ENCODE measurements at places on chromosomes 2 and 18.

- DNase-seq = no peak
Observed at GRCh38 chr2:27350106-27350693, 6.4 kb downstream of the GTF3C2 start.

DNA sequence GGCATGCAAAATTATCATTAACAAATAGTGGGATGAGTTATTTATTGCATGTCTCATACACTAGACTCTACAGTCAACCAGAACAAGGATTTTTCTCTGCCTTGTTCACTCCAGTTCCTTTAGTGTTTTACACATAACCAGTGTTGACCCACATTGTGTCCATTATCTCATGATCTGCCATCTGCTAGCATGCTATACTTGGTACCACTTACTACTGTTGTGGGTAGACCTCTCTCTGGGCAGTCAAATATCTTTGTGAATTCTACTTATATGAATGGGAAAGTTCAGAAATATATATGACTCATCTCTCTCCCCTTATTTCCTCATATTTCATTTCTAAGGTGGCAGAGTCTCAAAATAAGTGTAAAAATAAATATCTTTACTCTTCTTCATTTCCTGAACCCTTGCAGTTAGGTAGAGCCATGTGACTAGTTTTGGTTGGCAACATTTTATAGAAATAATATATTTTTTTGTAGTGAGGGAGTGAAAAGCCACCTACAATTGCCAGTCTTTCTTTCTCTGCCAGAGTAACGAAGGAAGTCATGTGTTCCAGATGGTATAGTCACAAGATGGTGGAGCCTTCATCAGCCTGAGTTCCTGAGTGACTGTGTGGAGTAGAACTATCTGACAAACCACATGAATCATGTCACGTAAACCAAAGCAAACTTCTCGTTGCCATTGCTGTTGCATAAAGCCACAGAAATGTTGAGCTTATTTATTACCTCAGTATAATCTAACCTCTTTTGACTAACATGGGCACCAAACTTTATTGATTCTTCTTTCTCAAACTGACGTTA lies 704.0 kb downstream of the RNF144A start:
- no peak for DNase-seq

- DNase-seq = no peak
Observed at GRCh38 chr2:135265960-135266490, 213.9 kb downstream of the RAB3GAP1 start.

GRCh38 chr2:226649871-226650660 lies 149.6 kb downstream of the IRS1 start:
- peak; percentile 98 for DNase-seq

GRCh38 chr2:178072383-178073301 lies at the start of gene PDE11A:
Gene PDE11A (minus strand): TSS chr2:178072777. CDS start chr2:178072437, 340 bp downstream.
- DNase-seq = peak; percentile 66

- no peak for DNase-seq
Observed at GRCh38 chr2:121696410-121696930, 40.2 kb downstream of the NIFK start.

DNA sequence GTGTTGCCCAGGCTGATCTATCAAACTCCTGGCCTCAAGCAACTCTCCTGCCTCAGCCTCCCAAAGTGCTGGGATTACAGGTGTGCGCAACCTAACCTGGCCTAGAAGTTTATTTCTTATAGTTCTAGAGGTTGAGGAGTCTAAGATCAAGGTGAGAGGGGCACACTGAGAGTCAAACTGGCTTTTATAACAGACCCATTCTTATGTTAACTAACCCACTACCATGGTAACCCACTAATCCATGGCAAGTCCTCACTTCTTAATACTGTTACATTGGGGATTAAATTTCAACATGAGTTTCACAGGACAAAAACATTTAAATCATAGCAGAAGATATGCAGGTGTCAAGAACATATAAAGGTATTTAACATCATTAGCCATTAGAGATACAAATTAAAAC lies 50.6 kb downstream of the MDH1 start:
- no peak for DNase-seq

DNA sequence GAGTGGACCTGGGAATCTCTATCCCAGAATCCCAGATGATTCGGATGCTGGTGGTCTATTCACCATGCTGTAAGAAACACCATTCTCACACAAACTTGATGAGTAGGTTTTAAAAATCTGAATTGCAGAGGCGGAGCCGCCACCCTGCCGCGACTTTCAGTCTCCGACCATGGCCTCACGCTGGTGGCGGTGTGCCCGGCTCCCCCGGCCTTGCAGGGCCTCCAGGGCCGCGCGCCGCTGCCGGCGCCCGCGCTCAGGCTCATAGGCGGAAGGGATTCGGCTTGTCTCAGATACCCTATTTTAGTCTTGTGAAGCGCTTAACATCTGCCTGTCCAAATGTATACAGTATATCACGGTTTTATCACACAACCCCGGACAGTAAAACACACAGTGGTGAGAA lies 2.6 kb upstream of the PPM1B start:
- DNase-seq = no peak

DNA sequence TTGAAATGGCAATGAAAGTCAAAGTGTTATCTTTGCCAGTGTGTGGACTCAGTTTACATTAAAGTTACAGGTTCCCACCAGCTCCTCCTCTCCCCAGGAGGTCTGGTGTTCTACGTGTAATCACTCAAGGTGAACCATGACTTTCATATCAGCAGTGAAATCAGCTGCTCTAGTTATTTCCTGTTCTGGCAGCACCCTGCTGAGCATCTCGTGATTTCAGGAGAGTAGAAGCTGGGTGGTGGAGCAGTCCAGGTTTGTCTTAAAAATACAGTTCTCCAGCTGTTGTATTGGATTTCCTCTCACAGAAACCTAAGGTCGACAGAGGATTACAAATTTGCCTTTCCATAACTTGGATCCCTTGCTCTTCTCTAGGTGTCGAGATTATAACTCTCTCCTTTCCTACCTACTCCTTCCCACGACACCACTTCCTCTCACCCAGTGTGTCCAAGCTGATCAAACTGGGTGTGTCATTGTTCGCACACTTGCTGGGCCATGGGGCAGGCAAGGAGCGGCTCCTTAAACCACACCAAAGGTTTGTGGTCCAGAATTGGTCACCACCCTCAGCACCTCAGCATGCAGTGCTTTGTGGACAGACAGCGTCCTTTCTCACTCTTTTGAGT lies 13.0 kb upstream of the ARHGAP25 start:
- DNase-seq = no peak

GRCh38 chr2:85590950-85591349 lies 4.6 kb upstream of the RNF181 start:
- no peak for DNase-seq

- no peak for DNase-seq
Observed at GRCh38 chr18:22034276-22034675, 135.1 kb upstream of the GATA6 start.

GRCh38 chr18:35511833-35512232 lies 14.1 kb upstream of the INO80C start:
- no peak for DNase-seq

GRCh38 chr2:113158884-113159553 lies 14.8 kb upstream of the PSD4 start:
- peak; percentile 45 for DNase-seq

GRCh38 chr2:165067643-165068486 lies 112.5 kb upstream of the SLC38A11 start:
- peak; percentile 23 for DNase-seq

DNA sequence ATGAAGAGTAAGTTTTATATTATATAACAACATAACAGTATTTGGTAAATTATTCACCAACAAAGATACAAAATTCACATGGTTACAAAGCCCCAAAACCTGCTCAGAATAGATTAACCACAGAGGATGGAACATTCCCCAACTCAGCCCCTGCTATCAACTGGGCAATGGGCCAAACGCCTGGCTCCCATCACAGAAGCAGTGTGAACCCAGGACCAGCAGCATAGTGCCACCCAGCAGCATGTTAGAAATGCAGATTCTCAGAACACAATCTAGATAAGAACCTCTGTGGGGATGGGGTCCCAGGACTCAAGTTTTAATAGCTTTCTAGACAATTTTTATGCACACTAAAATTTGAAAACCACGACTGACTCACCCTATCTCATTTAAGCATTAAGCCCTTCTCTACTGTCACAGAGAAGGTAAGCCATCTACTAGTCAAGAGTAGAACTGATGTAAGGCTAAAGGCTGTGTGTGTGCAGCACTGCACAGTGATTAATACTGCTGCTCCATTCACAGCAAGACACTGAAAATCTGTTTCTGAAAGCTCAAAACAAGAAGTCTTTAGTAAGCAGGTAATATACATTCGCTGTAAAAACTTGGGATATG lies 15.2 kb downstream of the AFG3L2 start:
- DNase-seq = peak; percentile 39

GRCh38 chr18:24016643-24017042 lies 2.1 kb downstream of the TTC39C start:
- DNase-seq = no peak

- DNase-seq = no peak
Observed at GRCh38 chr2:187165936-187166610, 282.0 kb downstream of the CALCRL start.

DNA sequence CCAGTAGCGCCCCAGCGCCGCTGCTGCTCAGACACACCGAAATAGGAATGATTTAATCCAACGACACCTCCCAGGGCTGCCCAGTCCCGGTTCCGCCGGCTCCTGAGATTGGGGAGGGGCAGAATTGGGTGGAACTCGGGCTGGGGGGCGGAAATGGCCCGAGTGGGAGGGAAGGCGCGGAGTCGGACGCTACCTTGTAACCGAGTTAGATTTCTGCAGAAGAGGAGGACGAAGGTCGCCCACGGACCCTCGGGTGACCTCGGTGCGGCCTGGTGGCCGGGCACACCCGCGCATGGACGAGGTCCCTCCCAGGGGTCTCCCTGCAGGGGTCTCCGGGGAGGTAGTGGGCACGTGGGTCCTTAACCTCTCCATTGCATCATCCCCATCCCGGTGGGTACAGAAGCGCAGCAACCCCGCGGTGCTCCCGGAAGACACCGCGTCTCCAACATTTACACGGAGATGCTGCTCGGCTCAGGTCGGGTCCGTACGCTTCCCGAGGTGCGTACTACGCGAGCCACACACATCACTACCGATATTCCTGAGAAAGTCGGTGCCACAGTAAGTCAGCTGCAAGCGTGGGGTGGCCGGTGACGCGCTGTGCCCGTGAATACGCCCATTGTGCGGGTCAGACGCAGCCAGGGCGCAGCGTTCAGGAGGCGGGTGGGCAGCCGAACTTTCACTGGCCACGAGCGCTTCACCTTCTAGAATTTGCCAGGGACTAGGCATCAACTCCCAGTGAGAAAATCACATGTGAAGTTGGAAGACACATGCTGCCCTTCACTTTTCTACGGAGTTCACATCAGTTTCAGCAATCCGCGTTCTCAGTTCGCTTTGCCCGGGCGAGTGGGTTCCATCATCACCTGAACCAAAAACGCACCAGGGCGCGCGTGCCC lies 3.0 kb downstream of the ZNF516 start:
- peak; percentile 27 for DNase-seq

- no peak for DNase-seq
Observed at GRCh38 chr2:54611830-54612545, 111.5 kb upstream of the EML6 start.

GRCh38 chr2:155519529-155520130 lies 812.9 kb downstream of the NR4A2 start:
- no peak for DNase-seq

DNA sequence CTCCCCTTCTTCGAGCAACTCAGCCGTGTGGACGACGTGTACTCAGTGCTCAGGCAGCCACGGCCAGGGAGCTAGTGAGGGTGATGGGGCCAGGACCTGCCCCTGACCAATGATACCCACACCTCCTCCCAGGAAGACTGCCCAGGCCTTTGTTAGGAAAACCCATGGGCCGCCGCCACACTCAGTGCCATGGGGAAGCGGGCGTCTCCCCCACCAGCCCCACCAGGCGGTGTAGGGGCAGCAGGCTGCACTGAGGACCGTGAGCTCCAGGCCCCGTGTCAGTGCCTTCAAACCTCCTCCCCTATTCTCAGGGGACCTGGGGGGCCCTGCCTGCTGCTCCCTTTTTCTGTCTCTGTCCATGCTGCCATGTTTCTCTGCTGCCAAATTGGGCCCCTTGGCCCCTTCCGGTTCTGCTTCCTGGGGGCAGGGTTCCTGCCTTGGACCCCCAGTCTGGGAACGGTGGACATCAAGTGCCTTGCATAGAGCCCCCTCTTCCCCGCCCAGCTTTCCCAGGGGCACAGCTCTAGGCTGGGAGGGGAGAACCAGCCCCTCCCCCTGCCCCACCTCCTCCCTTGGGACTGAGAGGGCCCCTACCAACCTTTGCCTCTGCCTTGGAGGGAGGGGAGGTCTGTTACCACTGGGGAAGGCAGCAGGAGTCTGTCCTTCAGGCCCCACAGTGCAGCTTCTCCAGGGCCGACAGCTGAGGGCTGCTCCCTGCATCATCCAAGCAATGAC lies 4.8 kb downstream of the CTDSP1 start:
- DNase-seq = no peak

DNA sequence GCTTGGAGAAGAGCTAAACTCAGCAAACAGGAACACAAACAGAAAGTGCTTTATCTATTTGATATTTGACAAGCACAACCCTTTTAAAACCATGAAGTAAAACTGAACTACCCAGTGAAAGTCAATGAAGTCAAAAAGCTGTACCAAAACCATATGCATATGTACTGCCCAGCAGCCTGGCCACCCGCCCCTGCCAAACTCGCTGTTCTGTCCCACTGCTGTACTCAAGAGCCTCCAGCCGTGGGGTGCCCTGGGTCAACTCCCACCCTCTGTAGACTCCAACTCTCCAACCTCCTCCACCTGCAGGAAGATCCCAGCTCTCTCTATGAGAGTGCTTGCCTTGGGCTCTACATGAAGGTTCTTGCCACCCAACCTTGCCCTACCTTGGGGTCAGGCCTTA lies 268.2 kb downstream of the AGPS start:
- no peak for DNase-seq

DNA sequence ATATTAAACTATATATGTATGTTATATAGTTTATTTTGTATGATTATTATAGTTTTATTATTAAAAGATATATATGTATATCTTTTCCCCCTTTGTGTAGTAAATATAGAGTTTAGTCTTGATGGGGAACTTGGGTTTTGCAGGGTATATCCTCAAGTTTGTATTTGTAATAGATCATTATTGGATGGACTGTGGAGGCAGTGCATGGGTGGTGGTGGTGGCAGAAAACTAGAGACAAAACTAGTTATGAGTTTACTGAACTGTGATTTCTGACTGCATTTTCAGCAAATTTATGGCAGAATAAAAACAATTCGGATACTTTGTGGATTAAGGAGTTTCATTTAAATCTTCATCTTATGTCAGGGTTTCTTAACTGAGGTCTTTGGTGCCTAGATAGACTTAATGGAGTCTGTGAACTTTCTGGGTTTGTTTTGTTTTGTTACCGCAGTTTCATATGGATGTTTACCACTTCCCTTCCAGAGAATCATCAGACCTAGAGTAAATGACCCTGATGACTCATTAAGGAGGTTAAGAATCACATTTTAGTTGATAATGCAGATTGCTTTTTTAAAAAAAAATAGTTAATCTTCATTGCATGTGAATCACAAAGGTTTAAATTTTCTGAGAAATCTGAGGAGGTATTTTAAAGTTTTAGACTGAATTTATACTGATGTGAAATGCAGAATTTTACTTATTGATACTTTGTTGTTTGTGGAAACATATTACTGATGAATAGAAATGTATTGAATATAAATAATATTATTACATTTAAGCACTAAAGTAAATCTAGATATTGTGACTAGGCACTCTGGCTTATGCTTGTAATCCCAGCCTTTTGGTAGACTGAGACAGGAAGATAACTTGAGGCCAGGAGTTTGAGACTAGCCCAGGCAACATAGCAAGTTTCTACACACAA lies 14.5 kb downstream of the EPC2 start:
- peak; percentile 79 for DNase-seq

- no peak for DNase-seq
Observed at GRCh38 chr18:21342372-21342771, 100.3 kb downstream of the GREB1L start.

Data from IMR-90 (cell line).